B cell (primary cell): ENCODE measurements at places on chromosomes 7 and 10.

- no peak overlapping the region for H3K27ac ChIP-seq
- H3K4me3 ChIP-seq = no peak overlapping the region
- H3K36me3 ChIP-seq = no peaks in the 10 kb centered on the region
- H3K27me3 ChIP-seq = no peaks in the 10 kb centered on the region
- no peaks in the 10 kb centered on the region for H3K4me1 ChIP-seq
- DNase-seq = no peak
Observed at GRCh38 chr10:33863352-33863751, 528.9 kb upstream of the NRP1 start.

GRCh38 chr7:27976531-27976930 is 204.1 kb downstream of the JAZF1 start:
- no peaks in the 10 kb centered on the region for H3K27me3 ChIP-seq
- no peak for DNase-seq
- H3K4me1 ChIP-seq = peaks cover 7% of the 10 kb centered on the region
- H3K36me3 ChIP-seq = peaks cover 2% of the 10 kb centered on the region

GRCh38 chr10:101856626-101857025 is 13.0 kb upstream of the KCNIP2 start:
- H3K4me1 ChIP-seq = peaks cover 14% of the 10 kb centered on the region
- DNase-seq = no peak

DNA sequence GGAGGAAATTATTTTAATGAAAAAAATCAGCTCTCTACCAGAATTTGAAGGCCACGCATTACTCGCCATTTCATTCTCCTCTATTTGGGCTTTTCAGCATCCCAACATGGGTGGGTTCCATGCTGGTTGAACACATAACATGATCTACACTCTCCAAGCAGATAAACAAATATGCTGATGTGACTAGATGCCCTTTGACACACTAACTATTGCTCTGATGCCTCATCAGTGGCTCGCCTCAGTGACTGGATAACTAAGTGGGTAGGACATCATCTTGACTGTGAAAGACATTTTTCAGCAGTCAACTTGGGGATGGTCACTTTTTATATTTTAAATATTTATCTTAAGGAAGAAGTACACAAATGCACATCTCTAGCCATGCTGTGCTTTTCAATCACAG is 113.9 kb upstream of the LAMB4 start:
- no peak for DNase-seq
- H3K4me1 ChIP-seq = no peaks in the 10 kb centered on the region
- no peak overlapping the region for H3K27ac ChIP-seq
- H3K4me3 ChIP-seq = no peak overlapping the region
- no peaks in the 10 kb centered on the region for H3K36me3 ChIP-seq
- peaks cover 2% of the 10 kb centered on the region for H3K27me3 ChIP-seq

DNA sequence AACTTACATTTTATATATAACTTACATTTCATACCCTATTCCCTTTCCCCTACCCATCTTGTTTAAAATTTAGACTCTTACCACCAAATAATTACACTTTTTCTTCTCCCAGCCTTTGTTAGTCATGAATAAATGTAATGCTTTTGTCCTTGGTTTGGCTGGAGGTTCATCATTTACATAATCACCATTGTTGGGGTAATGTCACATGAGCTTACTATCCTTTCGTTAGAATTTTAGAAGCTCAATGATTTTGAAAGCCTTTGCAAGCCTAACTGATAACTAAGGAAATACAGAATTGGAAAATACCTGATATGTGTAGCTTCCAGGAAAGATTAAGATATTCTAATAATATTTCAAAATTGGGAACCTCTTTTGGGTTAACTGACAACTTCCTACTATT is 171.7 kb downstream of the PLXDC2 start:
- DNase-seq = no peak
- H3K4me1 ChIP-seq = no peaks in the 10 kb centered on the region
- no peaks in the 10 kb centered on the region for H3K27me3 ChIP-seq
- H3K27ac ChIP-seq = no peak overlapping the region
- H3K4me3 ChIP-seq = no peak overlapping the region

DNA sequence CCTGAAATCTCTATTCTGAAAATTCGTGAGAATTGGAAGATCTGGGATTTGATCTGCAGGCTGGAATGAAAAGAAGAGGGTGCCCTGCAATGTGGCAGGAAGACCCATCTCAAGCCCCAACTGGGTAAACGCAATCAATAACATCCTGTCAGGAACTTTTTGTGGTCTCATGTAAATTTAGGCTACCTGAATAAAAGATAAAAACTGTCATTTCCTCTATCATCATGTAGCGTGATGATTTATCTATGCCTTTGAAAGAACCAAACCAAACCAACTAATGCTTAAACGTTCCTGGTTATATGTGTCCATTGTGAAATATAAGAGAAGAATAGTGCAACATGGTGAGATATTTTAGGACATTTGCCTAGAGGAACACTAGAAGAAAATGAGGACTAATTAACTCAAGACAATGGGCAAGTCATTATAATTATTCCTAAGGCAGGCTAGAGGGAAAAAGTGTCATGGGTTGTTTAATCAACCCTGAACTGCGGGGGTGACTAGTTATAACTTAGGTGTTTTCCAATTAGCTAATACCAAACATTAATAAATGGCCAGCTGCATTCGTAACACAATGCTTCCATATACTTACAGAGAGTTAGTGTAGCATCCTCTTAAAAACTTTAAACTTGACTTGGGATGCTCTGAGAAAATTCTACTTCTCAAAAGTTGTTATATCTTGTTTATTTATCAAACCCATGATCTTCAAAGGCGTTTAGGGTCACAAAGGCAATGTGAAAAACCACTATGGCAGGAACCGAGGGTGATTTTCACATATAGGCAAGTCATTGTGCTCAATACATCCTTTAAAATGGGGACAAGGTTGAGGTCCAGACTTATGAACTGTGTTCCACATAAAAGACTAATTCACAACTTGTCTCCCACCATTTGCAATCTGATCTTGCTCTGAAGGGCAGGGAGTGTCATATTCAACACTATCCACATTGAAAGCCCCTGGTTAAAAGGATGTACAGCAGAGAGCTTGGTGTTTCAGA is 48.6 kb upstream of the ADO start:
- H3K36me3 ChIP-seq = no peaks in the 10 kb centered on the region
- H3K27me3 ChIP-seq = peaks cover 7% of the 10 kb centered on the region
- peaks cover 18% of the 10 kb centered on the region for H3K4me1 ChIP-seq

DNA sequence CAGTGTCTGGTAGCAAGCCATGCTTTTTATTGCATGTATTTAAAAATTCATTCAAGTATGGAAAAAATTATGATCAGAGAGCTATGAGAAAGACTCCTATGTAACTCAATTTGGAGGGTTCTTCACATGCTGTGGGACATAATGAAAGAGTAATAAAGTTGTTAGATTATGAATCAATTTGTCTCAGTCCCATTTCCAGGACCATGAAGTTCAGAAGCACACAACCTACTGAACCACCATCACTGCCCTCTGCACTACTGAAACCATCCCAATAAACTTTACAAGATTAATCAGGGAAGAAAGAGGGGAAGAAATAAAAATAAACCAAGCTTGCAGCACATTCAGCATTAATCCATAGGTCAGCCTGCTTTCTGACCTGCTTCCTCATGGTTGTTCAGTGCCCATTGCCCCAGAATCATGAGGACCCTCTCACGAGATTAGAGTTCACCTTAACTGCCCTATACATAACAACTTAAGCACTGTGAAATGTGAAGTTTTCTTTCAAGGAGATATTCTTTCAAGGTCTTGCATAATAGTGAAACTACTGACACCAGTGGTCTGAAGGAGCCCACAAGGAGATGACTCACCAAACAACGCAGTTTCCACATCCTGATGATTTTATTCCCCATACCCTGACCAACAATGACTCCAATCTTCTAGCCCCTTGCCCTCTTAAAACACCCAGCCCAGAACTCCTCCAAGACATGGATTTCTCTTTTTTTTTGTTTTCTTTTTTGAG is 171.5 kb upstream of the ADCY1 start:
- H3K27me3 ChIP-seq = no peaks in the 10 kb centered on the region
- no peak for DNase-seq
- no peak overlapping the region for H3K27ac ChIP-seq
- no peaks in the 10 kb centered on the region for H3K4me1 ChIP-seq
- no peaks in the 10 kb centered on the region for H3K36me3 ChIP-seq

- no peak overlapping the region for H3K27ac ChIP-seq
- H3K27me3 ChIP-seq = no peaks in the 10 kb centered on the region
- H3K4me3 ChIP-seq = no peak overlapping the region
- H3K36me3 ChIP-seq = peaks cover 52% of the 10 kb centered on the region
- no peak for DNase-seq
Observed at GRCh38 chr10:69375307-69376151, 41.2 kb downstream of the TACR2 start.
